Activated gamma-delta T cell (primary cell): ENCODE measurements at places on chromosomes 6 and 20.

- no peak for DNase-seq
These were observed 34.3 kb downstream of the RGS17 start for GRCh38 chr6:153096792-153097191.

DNA sequence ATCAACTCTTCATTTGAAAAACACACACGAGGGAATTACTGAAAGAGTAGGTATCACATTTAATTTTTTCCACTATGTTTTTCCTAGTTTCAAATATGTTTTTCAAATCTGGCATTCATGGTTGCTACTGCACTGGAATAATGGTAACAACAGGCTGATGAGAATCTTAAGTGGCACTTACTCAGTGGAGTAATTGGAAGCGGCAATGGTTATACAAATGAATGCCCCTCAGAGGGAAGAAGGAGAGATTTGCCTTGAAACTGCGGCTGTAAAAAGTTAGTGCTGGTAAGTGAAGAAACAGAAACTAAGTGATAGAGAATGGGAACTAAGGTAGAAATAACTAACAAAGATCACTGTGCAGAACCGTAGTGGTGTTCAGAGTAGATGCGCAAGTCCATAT, 41.0 kb upstream of the PDE7B start:
- DNase-seq, result no peak

DNA sequence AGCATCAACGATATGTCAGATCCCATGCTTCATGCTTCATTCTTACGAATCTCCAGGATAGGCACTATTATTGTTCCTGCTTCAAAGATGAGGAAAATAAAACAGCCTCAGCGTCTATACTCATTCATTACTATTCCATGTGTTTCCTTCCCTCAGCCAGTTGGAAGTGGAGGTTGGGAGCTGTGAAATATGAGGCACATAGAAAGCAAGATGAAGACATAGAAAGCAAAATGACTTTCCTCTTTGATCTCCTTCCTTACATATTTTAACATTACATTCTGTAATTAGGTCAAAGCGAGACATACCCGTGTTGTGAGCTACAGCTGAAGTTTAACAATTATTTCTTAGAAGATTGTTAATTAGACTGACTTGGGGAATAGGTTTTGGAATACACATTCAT, 125.4 kb downstream of the FYN start:
- no peak for DNase-seq

DNA sequence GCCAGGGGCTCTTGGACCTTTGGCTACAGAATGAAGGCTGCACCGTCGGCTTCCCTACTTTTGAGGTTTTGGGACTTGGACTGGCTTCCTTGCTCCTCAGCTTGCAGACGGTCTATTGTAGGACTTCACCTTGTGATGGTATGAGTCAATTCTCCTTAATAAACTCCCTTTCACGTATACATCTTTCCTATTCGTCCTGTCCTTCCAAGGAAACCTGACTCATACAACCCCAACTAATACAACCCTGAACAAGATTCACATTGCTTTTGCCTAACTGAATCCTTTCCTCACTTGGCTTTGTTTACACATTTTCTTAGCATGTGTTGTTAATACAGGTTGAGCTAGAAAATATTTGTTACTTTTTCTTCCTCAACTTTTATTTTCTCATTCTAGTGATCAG, 21.9 kb downstream of the TBXT start:
- no peak for DNase-seq

DNA sequence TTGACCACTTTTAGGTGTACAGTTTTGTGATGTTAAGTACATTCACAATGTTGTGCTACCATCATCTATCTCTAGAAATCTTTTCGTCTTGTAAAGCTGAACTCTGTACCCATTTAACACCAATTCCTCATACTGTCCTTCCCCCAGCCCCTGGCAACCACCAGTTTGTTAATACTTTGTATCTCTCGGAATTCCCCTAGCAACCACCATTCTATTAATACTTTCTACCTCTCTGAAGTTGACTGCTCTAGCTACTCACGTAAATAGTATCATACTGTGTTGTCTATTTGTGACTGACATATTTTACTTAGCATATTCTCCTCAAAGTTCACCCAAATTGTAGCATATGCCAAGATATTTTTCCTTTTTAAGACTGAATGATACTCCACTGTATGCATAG, 82.3 kb upstream of the CLDN20 start:
- no peak for DNase-seq

- DNase-seq, result no peak
These were observed 35.4 kb downstream of the ELOVL4 start for GRCh38 chr6:79911992-79912391.

- DNase-seq, result no peak
These were observed 13.9 kb downstream of the PLCB4 start for GRCh38 chr20:9082741-9083140.

DNA sequence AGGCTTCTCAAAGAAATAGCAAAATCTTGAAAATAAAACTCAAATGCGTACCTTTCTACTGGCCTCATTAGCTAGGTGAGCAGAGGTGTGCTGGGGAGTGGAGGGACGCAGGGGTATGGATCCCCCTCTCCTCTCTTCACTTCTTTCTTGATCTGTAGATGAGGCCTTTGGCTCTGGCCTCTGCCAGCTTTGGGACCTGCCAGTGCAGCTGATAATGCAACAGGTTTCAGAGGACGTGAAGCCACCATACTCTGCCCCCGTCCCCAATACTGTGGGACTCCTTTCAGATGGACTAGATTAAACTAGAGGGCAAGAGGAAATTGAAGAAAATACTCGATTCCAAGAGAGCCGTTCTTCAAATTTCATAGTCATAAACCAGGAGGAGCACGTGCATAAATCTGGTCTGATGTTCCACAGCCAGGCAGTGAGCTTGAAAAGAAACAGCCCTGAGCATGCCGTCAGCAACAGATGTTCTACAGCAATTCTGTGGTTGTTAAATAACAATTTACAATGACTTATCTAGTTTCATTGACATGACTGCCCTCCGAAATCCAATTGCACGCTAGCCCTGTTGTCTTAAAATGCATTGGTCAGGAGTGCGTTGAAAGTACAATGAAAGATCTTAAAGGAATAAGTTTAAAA, 245.3 kb upstream of the FOXQ1 start:
- no peak for DNase-seq

DNA sequence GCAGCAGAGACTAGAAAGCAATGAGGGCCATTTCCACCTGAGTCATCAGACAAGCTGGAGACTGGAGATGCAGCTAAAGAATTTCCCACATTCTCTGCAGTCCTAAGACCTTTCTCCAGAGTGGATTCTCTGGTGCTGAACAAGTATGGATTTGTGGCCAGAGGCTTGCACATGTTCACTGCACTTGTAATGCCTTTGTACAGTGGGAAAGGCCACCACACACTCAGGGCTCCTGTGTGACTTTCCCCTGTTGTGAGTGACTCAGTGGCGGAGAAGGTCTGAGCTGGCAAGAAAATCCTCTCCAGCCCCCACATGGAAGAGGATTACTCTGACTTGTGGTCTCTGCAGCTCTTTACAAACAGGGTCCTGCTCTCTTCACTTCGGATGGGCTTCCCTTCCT, 192.3 kb downstream of the C6orf118 start:
- DNase-seq, result no peak

DNA sequence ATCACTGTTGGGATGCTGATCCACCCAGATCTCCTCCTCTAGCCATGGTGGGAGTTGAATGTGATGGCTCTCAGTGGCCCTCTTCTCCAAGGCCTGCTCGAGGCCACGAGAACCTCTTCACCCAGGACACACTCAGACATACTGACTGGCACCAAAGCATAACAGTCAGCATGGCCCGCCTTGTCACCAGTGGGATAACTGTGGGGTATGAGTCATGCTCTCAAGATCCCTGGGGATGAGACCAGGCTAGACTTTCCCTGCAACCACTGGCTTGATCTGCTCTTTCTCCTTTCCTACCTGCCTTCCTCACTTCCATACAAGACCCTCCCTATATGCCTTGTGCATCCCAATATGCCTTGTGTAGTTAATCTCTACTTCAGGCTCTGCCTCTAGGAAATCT, 66.8 kb downstream of the RIN2 start:
- DNase-seq, result no peak
